ENCODE measurements at places on chromosomes 6 and 20.

DNA sequence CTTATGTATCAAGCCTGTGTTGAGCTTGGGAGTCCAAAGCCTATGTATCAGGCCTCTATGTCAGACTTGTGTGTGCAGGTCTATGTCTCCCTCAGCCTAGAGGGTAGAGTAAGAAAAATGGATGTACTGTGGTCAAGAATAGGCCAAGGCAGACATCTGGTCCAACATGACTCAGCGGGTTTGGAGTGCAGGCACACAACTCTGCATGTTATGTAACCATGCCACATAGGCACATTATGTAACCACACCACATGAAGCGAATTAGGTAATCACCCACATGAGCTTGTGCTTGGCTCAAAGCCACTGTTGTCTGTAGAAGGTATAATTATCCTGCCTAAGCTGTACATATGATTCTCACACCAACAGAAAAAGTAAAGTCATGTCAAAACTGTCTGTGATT, 1190.5 kb upstream of the EYS start:
- DNase-seq, result no peak

GRCh38 chr6:140269591-140270165, 895.2 kb upstream of the CITED2 start:
- no peak for DNase-seq

DNA sequence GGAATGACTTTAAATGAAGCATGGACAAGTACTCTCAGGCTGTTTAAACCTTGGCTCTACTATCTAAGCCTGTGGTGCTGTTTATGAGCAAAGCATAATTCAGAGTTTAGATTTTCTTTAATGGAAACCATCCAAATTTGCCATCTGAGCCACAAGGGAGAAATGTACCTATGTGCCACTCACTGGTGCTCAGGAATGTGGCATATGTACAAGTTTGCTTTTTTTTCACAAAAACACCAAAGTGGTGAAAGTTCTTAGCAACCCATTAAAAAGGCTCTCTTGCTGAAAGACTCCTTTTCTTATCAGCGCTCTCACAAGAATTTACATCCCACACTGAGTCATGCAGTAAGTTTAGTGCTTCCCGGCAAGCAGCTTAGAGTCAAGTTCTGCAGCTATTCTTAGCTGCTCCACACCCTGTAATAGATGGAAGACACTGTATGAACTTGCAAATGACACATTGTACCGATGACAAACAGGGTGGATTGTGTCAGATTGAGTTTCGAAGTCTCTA, 57.3 kb upstream of the MLIP start:
- DNase-seq, result no peak

- no peak for DNase-seq
Measured at GRCh38 chr6:137497721-137498463, 3.7 kb upstream of the OLIG3 start.

- no peak for DNase-seq
Measured at GRCh38 chr20:11260611-11261010, 586.8 kb upstream of the JAG1 start.

- DNase-seq, result no peak
Measured at GRCh38 chr6:139364302-139364981, 10.0 kb downstream of the CITED2 start.

DNA sequence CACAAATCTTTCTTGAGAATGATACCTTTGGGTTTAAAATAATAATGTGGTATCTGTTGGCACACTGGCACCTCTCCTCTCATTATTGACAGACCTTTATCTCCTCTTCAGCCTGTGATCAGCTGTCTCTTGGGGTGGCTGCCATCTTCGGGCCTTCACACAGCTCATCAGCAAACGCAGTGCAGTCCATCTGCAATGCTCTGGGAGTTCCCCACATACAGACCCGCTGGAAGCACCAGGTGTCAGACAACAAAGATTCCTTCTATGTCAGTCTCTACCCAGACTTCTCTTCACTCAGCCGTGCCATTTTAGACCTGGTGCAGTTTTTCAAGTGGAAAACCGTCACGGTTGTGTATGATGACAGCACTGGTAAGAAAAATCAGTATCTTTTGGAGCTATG, 232.8 kb downstream of the GRIK2 start:
- DNase-seq, result no peak

DNA sequence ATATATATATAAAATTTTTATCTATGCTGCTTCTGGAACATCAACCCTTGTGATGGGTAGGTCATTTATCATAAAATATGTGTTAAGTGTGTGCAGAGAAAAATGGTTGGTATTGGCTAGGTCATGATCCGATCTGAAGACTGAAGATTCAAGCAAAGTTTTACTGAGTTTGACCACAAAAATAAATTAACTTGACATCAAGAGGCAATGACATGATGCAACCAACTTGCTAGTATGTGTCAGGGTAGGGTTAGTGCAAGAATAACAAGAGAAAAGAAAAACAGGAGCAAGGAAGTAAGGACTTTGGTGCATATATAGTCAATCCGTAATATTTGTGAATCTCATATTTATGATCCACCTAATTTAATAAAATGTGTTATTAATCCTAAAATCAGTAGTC, 1202.0 kb upstream of the ADGRB3 start:
- DNase-seq, result no peak

DNA sequence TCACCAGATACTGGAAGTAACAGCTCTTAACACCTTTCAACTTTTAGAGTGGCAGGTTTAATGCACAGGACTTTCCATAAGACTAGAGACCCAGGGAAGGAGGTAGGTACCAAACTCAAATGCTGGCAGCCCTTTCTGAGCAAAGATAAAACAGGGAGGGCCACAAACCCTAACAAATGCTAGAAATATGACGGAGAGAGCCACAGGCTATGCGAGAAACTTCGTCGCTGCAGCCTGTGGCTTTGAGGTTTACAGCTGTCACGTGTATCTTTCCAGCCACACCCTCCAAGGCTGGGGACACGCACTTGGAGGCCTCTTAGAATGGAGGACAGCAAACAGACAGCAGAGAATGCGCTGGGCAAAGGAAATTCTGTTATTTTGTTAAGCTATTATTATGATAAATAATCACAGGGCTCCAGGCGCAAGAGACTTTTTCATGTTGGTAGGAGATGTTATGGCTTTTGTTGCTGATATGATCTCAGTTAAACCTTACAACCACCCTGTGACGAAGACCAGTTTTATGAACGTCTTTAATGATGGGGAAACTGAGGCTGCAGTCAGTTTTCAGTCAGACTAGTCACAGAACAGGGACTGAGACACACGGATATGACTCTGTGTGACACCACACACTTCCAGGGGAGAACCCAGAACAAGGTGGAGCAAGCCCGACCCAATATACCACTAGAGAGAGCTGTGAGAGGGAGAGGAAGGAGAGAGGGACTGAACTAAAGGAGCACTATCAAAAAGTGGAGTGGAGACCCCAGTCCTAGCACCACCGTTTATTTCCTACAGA, 2.0 kb downstream of the TRAM2 start:
- peak; percentile 41 for DNase-seq

GRCh38 chr20:650954-651353, 2.0 kb downstream of the SRXN1 start:
- DNase-seq, result no peak

DNA sequence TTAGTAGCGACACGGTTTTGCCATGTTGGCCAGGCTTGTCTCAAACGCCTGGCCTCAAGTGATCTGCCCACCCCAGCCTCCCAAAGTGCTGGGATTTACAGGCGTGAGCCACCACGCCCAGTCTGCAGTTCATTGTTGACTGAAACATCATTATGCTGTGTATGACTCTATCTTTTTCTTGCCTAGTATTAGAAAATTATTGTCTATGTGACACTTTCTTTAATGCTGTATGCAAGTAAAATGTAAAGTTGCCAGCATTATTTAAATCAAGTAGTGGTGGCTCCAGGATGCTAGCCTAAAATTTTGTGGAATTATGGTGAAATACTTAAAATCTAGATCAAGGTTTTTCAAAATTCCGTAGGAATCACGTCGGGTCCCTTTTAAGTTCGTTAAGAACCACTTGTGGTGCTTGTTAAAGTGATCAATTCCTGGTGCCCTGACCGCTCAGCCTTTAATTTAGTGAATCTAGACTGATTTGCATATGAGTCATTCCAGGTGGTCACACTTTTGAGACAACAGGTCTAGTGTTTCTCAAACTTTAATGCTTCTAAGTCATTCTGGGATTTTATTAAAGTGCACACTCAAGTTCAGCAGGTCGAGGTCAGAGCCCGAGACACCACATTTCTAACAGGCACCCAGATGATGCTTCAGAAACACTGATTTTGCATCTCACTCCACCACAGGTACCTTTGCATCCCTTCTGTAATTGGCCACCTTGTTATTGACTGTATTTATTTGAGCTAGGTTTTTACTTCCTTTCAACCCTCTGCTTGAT, 132.6 kb upstream of the MTHFD1L start:
- no peak for DNase-seq

GRCh38 chr20:23564927-23565326, 3.4 kb downstream of the CST9L start:
- no peak for DNase-seq

GRCh38 chr6:43874814-43875590, 105.0 kb downstream of the VEGFA start:
- DNase-seq, result no peak

GRCh38 chr6:23927935-23928334, 198.1 kb upstream of the NRSN1 start:
- no peak for DNase-seq

GRCh38 chr20:23587631-23588030, 18.1 kb downstream of the CST9 start:
- no peak for DNase-seq

GRCh38 chr6:16316741-16317251, 78.4 kb downstream of the GMPR start:
- DNase-seq, result no peak

GRCh38 chr20:53636540-53637097, 43.0 kb upstream of the ZNF217 start:
- DNase-seq, result no peak

DNA sequence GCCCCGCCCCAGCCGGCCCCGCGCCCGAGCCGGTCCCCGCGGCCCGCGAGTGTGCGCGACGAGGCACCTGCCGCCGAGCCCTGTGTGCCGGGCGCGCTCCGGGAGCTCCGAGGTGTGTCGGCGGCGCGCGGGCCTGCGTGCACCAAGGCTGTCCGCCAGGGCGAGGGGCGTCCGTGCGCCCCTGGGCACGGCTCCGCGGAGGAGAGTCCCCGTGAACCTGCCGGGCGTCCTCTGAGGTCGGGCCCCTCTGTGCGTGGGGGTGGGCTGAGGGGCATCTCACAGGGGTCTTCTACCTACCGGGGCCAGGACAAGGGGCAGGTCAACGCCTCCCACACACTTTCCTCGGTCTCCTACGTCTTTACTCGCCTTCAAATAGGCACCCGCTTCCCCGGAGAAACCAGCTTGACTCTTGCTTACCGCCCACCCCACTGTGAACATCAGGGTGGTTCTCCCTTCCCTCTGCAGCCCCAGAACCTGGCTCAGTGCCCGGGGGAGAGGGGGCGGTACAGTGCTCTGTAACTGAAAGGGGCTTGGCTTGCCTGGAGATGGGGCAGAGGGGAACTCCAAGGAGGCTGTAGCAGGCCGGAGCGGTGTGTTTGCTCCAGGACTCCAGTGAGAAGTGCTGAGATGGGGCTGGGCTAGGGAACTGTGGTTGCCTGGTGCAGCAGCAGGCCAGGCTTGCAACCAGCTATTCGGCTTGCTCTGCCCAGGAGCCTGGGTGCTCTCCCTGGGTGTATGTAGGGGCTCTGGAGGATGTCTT, at the start of gene SAMD10:
Gene SAMD10, minus strand, starts transcription at position 86 of the 760 bp plus-strand sequence. CDS start 175 bp downstream, outside the sequence.
- DNase-seq, result peak; percentile 49

GRCh38 chr6:53432318-53433161, 83.8 kb upstream of the ELOVL5 start:
- no peak for DNase-seq

DNA sequence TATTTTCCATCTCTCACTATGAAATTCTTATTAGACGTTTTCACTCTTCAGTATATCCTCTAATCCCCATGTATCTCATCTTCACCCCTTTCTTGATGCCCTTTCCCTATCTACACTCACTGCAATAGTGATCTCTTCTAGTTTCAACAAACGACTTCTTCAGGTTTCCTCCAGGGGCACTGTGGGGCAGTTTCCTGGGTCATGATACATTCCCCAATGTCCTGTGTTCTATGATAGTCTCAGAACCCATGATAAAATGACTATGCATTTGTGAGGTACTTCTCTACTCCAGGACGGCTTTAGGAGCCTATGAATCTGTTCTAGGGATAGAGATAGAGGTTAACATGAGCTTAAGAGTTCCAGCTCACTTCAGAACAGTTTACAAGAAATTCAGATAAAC, 183.3 kb downstream of the FOXC1 start:
- no peak for DNase-seq

DNA sequence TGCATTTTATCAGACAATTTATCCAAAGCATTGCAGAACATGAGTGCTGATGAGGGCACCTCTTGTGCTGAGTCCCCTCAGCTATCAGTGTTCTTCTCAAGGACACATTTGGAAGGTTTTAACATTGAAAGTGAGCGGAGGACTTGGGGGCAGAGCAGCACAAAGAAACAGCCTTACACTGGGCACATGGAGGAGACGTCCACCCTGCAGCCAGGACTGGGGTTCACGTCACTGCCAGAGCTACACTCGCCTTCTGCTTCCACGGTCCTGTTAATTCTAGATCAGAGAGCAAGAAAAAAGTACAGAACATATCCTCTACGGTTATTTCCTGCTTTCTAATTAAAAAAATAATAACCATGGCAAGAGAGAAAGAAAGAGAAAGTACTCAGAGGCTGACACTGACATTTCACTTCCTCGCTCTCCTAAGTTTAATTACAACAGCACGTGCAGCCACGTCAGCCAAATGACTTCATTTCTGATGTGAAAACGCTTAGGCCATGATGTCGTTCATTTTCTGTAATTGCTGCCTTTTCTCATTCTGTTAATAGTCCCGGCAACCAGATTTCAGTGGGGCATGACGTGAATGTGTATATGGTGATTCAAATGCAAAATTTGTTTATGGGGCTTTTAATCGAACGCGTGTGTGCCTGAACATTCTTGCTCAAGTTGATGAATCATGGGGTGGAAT, 5.1 kb downstream of the PRND start:
- no peak for DNase-seq

DNA sequence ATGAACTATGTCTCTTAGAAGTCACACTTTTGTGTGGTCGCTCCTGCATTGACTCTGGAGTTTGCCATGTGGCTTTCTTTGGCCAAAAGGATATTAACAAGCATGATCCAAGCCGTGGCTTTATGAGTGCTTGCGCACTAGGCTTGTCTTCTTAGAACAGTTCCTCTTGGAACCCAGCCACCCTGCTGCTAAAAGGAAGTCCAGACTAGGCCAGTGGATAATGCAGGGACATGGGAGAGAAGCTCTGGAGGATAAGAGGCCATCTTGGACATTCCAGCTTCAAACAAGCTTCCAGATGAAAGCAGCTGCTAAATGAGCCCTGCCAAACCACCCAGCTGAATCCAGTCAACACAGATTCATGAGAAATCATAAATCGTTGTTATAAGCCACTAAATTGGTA, 346.4 kb downstream of the CDC5L start:
- DNase-seq, result no peak
